ENCODE measurements at places on chromosomes 1 and 21.

GRCh38 chr21:41610042-41610839 is 102.3 kb upstream of the TMPRSS2 start:
- DNase-seq: peak; percentile 57

DNA sequence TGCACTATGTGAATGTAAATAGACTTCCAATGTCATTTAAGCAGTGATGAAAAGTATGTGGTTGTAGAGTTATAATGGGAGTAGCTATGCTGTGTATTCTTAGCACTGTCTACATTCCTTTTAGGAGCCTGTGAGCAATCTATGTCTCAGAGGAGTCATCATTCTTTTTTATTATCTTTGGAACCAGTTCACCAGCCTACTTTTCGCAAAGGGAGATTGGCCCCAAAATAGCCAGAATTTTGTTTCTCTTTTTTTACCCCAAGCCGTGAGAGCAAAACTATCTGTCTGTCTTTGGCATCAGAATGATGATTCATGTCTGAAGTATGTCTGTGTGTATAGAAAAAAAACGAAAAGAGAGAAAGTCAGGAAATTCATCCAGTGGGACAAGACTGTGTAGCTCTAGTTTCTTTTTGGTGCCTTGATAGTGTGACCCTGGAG is 44.2 kb downstream of the OSBPL9 start:
- no peak for DNase-seq

DNA sequence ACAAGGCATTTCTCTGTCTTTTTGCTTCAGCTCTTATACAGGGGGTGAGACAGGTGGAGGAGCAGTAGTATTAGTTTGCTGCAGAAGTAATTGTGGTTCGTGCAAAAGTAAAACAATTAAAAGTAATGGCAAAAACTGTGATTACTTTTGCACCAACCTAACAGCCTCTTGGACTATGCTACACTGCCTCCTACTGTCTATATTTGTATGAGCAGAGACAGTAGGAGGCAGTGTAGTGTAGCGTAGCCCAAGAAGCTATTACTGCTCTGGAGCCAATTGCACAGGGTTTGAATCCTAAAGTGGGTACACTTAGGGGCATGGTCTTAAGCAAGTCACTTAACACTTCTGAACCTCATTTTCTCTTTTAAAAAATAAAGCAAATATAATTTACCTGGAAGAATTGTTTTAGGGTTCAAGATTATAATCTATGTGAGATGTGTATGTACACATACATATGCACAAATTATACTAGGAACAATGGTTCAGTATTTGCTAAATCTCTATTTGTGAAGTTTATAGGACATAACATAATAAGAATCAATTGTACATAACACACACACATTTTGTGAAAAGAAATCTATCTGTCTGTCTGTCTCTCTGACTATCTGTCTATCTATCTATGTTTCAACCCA is 103.8 kb downstream of the BRINP3 start:
- DNase-seq: no peak

- peak; percentile 62 for DNase-seq
These were observed 62.9 kb upstream of the ATP1A1 start for GRCh38 chr1:116310180-116310579.

DNA sequence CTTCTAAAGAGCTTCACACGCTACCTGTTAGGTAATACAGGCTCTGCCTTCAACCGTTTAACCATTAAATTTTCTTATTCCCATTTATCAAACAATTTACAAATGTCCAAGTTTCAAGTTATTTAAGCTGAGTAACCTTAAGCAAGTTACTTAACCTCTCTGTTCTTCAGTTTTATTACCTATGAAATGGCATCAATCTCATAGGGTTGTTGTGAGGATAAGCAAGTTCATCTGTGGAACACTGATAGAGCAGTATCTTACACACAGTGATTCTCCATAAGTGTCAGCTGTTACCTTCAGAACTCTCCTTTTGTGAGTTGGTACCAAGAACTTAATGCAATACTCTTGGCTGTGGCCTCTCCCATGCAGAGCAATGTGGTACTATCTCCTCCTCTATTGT is 40.0 kb downstream of the GRIK3 start:
- DNase-seq: no peak

DNA sequence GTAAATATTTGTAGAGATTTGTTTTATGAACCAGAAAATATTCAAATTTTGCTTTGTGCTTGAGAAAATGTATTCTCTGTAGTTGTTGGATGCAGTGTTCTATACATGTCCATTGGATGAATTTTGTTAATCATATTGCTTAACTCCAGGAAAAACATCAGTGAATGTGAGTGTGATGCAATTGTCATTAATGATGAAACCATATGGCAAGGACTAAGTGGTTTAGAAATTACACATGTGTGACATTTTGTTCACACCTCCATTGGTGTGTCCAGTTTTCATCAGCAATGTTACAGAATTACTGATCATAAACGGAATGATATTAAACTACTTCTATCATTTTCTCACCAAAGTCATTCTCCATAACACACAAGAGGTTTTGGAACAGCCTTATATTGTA is 151.8 kb upstream of the ST6GALNAC5 start:
- DNase-seq: no peak

DNA sequence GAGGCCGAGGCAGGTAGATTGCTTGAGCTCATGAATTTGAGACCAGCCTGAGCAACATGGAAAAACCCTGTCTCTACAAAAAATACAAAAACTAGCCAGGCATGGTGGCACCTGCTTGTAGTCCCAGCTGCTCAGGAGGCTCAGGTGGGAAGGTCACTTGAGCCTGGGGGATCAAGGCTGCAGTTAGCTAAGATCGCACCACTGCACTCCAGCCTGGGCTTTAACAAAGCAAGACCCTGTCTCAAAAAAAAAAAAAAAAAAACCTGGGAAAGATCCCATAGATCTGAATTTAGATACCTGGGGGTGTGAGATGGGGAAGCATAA is 32.9 kb downstream of the NIBAN1 start:
- no peak for DNase-seq

- no peak for DNase-seq
These were observed 28.0 kb upstream of the COA6 start for GRCh38 chr1:234345237-234345636.

- DNase-seq: no peak
These were observed 2.8 kb downstream of the RHBDL2 start for GRCh38 chr1:38938722-38939260.

DNA sequence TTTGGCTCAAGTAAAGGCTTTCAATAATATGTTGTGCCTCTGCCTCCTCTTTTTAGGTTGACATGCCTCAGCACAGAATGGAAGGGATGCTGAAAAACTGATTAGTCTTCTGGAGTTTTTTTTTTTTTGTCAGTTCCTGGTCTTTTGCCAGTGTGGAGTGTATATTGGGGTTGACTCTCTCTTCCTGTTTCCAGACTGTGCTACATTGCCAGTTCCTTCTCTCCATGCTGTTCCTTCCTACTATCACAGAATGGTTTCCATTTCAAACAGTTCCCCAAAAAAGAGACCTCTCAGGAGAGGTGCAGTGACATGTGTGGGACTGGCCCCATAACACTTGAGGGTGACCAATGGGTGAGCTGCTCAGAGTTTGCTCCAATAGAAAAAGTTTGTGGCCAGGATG is 101.7 kb upstream of the ETV3 start:
- DNase-seq: no peak

GRCh38 chr1:43318831-43319230 is 18.0 kb downstream of the TIE1 start:
- DNase-seq: no peak

Data from retina (tissue), 1 donor.